ENCODE measurements at places on chromosomes 11 and 22.

DNA sequence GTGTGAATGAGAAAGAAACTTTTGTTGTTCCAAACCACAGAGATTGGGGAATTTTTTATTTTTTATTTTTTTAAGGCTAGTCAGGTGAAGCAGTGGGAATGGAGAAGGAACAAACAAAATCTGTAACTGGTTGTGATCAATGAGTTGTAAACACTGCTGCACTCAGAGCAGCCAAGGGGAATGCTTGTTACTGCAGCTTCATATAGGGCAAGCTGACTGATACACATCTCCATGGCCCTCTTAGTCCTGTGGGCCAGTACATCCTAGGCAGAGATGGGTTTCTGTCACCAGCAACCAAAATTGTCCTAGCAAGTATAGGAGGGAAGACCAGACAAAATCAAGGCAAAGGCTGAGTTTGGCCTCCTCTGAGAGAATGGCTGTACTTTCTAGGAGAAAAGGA lies 306.8 kb downstream of the CTTN start:
- H3K4me1 ChIP-seq, result no peaks in the 10 kb centered on the region
- no peaks in the 10 kb centered on the region for H3K36me3 ChIP-seq
- no peak for DNase-seq
- no peaks in the 10 kb centered on the region for H3K27me3 ChIP-seq
- no peak overlapping the region for H3K4me3 ChIP-seq
- no peak overlapping the region for H3K27ac ChIP-seq

GRCh38 chr11:19953909-19954308 lies 206.4 kb downstream of the DBX1 start:
- no peak overlapping the region for H3K27ac ChIP-seq
- H3K4me1 ChIP-seq, result no peaks in the 10 kb centered on the region
- H3K36me3 ChIP-seq, result no peaks in the 10 kb centered on the region
- no peaks in the 10 kb centered on the region for H3K27me3 ChIP-seq
- no peak for DNase-seq

- H3K27me3 ChIP-seq, result no peaks in the 10 kb centered on the region
- no peaks in the 10 kb centered on the region for H3K36me3 ChIP-seq
- peak overlapping the region; percentile 79 for H3K27ac ChIP-seq
- peaks cover 53% of the 10 kb centered on the region for H3K4me1 ChIP-seq
- H3K4me3 ChIP-seq, result peak overlapping the region; percentile 34
- DNase-seq, result no peak
These were observed 67.5 kb downstream of the GAB2 start for GRCh38 chr11:78350091-78350645.

DNA sequence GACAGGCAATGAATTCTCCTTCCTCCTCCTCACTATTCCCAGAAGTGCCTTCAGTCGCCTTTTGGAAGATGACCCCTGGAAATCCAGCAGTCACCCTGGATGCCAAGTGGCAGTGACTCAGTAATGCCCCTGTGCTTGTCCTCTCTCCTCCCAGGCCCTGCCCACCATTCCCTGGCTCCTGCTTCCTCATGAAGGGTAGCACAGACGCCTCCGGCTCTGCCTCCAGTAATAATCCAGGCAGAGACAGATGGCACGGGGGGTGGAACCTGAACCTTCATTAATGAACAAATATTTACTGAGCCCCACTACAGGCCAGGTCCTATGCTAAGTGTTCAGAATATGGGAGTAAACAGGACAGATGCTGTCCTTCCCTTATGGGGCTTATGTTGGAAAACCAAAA lies 23.2 kb downstream of the SYT13 start:
- no peak overlapping the region for H3K27ac ChIP-seq
- no peaks in the 10 kb centered on the region for H3K4me1 ChIP-seq
- no peaks in the 10 kb centered on the region for H3K36me3 ChIP-seq
- peaks cover 3% of the 10 kb centered on the region for H3K27me3 ChIP-seq
- no peak overlapping the region for H3K4me3 ChIP-seq
- no peak for DNase-seq

- H3K27me3 ChIP-seq, result no peaks in the 10 kb centered on the region
- H3K36me3 ChIP-seq, result no peaks in the 10 kb centered on the region
- no peak for DNase-seq
- H3K4me1 ChIP-seq, result no peaks in the 10 kb centered on the region
- no peak overlapping the region for H3K4me3 ChIP-seq
These were observed 100.0 kb upstream of the ARHGAP20 start for GRCh38 chr11:110812086-110812733.

DNA sequence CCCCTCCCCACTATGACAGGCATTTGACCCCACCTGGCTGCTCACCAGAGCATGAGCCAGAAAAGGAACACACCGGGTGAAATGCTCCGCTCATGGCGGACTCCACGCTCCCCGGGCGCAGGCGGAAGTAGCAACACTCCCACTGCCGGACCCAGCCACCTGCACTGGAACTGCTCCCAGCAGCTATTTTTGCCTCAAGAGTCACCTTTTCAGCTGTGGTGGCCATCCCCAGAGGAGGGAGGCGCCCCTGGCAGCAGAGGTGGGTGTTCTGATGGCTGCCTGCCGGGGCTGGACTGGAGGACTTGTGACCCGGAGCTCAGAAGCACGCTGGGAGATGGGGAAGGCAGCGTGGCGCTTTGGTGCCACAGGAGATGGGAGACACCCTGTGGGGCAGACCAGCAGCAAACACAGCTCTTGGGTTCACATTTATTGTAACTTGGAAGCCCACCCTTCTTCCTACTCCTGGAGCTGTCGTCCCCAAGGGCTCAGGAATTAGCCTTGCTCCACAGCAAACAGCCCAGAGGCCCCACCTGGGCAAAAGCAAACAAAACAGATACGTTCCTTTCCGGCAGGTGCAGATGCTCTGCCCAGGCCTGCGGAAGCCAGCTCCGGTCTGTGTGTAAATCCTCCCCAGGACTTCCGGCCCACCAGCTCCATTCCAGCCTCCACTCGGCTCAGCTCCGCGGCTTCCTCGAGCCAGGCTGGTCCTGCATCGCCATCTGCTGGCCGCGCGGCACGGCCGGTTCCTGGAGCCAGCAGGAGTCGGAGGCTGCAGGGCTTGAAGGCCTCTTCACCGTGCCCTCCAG lies 3.7 kb downstream of the RPS19BP1 start:
- DNase-seq, result peak; percentile 86
- peaks cover 35% of the 10 kb centered on the region for H3K4me1 ChIP-seq

- peaks cover 74% of the 10 kb centered on the region for H3K36me3 ChIP-seq
- no peak for DNase-seq
- no peaks in the 10 kb centered on the region for H3K4me1 ChIP-seq
- no peak overlapping the region for H3K27ac ChIP-seq
- no peak overlapping the region for H3K4me3 ChIP-seq
- no peaks in the 10 kb centered on the region for H3K27me3 ChIP-seq
These were observed 20.4 kb downstream of the HPS4 start for GRCh38 chr22:26463101-26463661.

- peaks cover 8% of the 10 kb centered on the region for H3K4me1 ChIP-seq
- no peak overlapping the region for H3K27ac ChIP-seq
- no peak for DNase-seq
- no peaks in the 10 kb centered on the region for H3K27me3 ChIP-seq
- no peaks in the 10 kb centered on the region for H3K36me3 ChIP-seq
These were observed 64.5 kb downstream of the MCHR1 start for GRCh38 chr22:40743768-40744167.

GRCh38 chr22:22931557-22932270 lies 44.1 kb downstream of the IGLL5 start:
- no peaks in the 10 kb centered on the region for H3K36me3 ChIP-seq
- no peaks in the 10 kb centered on the region for H3K4me1 ChIP-seq
- no peaks in the 10 kb centered on the region for H3K27me3 ChIP-seq
- no peak for DNase-seq
- H3K27ac ChIP-seq, result no peak overlapping the region

DNA sequence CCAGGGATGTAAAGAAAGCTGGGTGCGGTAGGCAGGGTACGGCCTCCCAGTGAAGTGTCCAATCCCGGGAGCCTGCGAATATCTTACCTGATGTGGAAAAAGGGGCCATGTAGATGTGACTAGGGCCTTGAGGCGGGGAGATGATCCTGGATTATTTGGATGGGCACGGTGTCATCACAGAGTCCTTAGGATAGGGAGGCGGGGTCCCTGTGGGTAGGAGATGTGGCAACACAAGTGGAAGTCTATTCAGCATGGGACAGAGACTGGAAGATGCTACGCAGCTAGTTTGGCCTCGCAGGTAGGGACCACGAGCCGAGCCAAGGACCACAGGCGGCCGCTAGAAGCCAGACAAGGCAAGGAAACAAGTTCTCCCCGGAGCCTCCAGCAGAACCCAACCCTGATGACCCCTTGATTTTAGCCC lies 46.4 kb upstream of the SHANK2 start:
- H3K4me3 ChIP-seq, result no peak overlapping the region
- H3K4me1 ChIP-seq, result no peaks in the 10 kb centered on the region
- DNase-seq, result no peak
- H3K27ac ChIP-seq, result no peak overlapping the region

- H3K4me3 ChIP-seq, result no peak overlapping the region
- no peak for DNase-seq
- H3K4me1 ChIP-seq, result no peaks in the 10 kb centered on the region
- no peaks in the 10 kb centered on the region for H3K36me3 ChIP-seq
These were observed 138.9 kb downstream of the DDX10 start for GRCh38 chr11:108803776-108804175.

DNA sequence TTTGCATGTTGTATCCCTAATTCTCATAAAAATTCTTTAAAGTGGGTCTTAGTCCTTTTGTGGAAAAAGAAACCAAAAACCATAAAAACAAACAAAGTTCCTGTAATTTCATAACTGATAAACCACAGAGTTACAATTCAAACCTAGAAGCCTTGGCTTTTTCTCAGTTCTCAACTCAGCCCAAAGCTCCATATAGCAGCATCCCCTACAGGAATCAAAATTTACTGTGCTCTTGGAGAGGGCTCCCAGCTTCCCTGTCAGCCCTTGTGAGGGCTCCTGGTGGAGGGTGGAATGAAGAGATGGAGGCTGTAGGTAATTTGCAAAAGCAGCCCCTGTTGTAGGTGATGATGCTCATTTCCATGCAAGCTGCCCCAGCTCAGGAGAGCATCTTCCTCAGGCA lies 506.1 kb upstream of the KIRREL3 start:
- H3K27ac ChIP-seq, result no peak overlapping the region
- DNase-seq, result no peak
- no peaks in the 10 kb centered on the region for H3K36me3 ChIP-seq
- no peaks in the 10 kb centered on the region for H3K27me3 ChIP-seq
- H3K4me3 ChIP-seq, result no peak overlapping the region
- H3K4me1 ChIP-seq, result no peaks in the 10 kb centered on the region

GRCh38 chr11:98565311-98565710 lies 455.4 kb upstream of the CNTN5 start:
- no peak overlapping the region for H3K4me3 ChIP-seq
- H3K27me3 ChIP-seq, result no peaks in the 10 kb centered on the region
- no peaks in the 10 kb centered on the region for H3K36me3 ChIP-seq
- no peaks in the 10 kb centered on the region for H3K4me1 ChIP-seq
- no peak for DNase-seq
- H3K27ac ChIP-seq, result no peak overlapping the region

- H3K36me3 ChIP-seq, result peaks cover 19% of the 10 kb centered on the region
- peaks cover 35% of the 10 kb centered on the region for H3K4me1 ChIP-seq
- no peak overlapping the region for H3K27ac ChIP-seq
- H3K27me3 ChIP-seq, result no peaks in the 10 kb centered on the region
- no peak for DNase-seq
- no peak overlapping the region for H3K4me3 ChIP-seq
These were observed 29.3 kb downstream of the MED15 start for GRCh38 chr22:20536590-20537324.

DNA sequence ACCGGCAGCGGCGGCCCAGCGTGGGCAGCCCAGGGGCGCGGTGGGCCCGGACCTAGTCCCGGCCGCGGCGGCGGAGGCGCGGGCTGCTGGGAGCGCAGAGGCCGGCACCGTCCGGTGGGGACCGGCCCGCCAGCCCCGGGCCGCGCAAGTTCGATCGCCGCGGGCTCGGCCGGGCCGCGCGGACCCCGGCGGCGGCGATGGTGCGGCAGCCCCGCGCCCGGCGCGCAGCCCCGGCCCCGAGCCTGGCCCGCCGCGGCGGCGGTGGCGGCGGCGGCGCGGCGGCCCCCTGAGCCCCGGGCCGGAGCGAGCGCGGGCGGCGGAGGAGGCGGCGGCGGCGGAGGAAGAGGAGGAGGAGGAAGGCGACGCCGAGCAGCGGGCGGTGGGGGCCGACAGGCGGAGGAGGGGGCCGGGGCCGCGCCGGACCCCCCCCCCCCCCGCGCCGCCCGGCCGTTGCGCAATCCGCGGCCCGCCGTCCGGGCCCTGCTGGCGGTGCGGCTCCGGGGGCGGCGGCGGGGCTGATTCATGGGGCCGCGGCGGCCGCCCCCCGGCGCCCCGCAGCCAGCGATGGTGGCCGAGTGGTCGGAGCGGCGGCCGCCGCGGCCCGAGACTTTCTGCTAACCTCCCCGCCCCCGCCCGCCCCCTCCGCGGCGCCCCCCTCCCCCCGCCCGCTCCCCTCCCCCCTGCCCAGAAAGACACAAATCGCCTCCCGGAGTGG lies 1251.9 kb downstream of the BRD1 start:
- H3K4me3 ChIP-seq, result peak overlapping the region; percentile 31
- H3K27me3 ChIP-seq, result peaks cover 61% of the 10 kb centered on the region
- H3K4me1 ChIP-seq, result no peaks in the 10 kb centered on the region
- H3K36me3 ChIP-seq, result no peaks in the 10 kb centered on the region
- no peak for DNase-seq
- H3K27ac ChIP-seq, result no peak overlapping the region

GRCh38 chr11:80727315-80727714 lies 1286.5 kb upstream of the TENM4 start:
- no peak overlapping the region for H3K4me3 ChIP-seq
- no peaks in the 10 kb centered on the region for H3K27me3 ChIP-seq
- no peaks in the 10 kb centered on the region for H3K36me3 ChIP-seq
- H3K27ac ChIP-seq, result no peak overlapping the region

All from thymus (tissue), 14 donors.